Activated T-helper 1 cell treated with anti-CD3 and anti-CD28 coated beads, Interleukin-12 subunit alpha, Interleukin-12 subunit beta, Interleukin-2, Interleukin-4 antibody, amounts not matched to agents 30 ng/mL and 10 ng/mL and 1 ng/mL, durations not matched to agents 14 hours and 24 hours and 36 hours (primary cell): ENCODE measurements at places on chromosomes 4 and X. TPM values are rescaled to one million over a fixed set of nuclear protein-coding genes. Genes with fewer than 3 reads are reported as not detected.

- no peak for DNase-seq
Observed at GRCh38 chr4:121278811-121279368, 101.9 kb downstream of the QRFPR start.

DNA sequence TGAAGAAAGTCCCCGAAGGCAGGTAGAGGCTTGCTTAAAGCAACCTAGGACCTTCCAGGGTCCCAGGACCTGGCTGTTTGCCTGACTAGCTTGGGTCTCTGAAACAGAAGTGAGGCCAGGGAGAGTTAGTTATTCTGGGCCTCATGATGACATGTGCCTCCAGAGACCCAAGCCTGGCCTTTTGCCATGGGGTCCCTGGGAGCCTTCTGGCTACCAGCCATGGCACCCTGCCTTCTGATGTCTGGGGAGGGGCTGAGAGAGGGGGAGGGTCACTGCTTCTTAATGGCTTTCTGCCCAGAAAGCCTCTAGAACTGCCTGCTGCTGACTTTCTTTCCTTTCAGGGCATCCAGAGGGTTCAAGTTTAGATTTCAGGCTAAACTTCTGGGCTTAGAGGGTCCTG, 1.0 kb upstream of the STARD8 start:
- no peak for DNase-seq

DNA sequence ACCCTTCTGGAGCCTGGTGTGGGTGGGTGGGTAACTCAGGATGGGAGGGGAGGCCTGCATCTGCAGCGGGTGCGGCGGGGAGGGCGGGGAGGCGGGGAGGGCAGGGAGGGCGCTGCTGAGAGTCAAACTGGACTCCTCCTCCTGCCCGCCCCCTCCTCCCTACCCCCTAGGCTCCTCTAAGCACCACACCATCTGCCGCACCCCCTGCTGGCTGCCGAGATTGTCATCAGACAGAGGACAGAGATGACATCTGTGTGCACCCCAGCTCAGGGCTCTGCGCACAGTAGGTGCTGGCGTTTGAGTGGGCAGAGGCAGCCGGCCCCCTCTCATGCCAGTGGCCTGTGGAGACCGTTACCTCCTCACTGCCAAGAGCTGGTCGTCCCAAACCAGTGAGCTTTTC, 10.6 kb upstream of the HMX1 start:
- no peak for DNase-seq

Gene TRPC5OS
- not detected in 2 replicates for total RNA-seq

Gene NHS
- 8.1 and 11.1 TPM in 2 replicates for total RNA-seq

GRCh38 chrX:130877892-130878341, 25.1 kb downstream of the ENOX2 start:
- no peak for DNase-seq

GRCh38 chr4:88097781-88098180, 60.7 kb downstream of the ABCG2 start:
- DNase-seq = no peak

DNA sequence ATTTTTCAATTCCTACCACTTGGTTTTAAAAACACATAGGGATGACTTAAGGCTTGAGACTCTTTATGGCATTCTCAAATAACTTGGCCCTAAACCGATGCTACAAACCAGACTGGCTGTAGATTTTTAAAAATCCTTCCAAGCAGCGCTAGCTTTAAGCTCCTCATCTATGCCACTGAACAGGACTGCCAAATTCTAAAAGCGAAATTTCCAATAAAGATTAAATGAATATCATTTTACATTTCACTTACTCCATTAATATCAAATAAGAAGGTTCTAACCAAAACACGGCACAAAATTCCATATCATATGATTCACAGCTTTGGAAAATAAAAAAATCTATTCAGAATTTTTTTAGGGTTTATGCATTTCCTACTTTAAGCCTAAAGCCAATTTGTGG, 134.2 kb downstream of the FANCB start:
- DNase-seq = no peak

DNA sequence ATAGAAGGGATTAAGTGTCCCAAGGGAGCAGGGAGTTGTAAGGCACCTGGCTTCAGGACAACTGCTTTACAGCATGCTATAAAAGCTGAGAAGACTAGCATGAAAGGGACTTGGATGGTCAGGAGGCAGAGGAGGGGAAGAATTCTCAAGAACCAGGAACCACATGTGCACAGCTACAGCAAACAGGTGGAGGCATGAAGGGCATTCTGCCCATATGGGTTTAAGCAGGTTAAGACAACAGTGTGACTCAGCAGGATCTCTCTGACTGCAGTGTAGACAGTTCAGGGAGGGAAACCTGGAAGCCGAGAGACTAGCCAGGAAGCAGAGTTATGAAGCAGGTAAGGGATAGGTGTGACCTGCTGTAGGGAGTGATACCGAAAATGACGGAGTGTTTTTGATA, 117.0 kb downstream of the DHRSX start:
- no peak for DNase-seq

DNA sequence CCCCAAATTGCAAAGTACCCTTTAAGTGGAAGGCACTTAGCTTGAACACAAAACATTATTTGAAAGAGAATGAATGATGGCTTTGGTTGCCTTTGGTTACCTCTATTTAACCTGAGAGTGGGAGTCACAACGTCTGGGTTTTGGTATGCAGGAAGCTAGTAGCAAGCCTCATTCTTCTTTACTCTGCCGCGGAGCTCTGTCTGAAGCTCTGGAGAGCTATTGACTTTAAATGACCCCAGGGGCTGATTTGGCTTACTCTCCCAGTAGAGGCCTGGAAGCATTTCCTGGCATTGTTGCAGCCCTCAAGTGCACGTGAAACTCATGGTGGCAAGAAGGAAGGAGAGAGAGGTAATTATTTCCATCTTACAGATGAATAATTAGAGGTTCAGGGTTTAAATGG, 81.8 kb upstream of the MAGEA4 start:
- no peak for DNase-seq

GRCh38 chrX:136825771-136826170, 45.0 kb upstream of the ARHGEF6 start:
- no peak for DNase-seq

GRCh38 chrX:9825129-9825790, 39.0 kb downstream of the SHROOM2 start:
- no peak for DNase-seq

Gene GAGE2A
- total RNA-seq = not detected in 2 replicates
